ENCODE measurements at places on chromosomes 5 and 9.
A peak's percentile ranks its signal among the peaks of the same experiment; 100 is the strongest.

DNA sequence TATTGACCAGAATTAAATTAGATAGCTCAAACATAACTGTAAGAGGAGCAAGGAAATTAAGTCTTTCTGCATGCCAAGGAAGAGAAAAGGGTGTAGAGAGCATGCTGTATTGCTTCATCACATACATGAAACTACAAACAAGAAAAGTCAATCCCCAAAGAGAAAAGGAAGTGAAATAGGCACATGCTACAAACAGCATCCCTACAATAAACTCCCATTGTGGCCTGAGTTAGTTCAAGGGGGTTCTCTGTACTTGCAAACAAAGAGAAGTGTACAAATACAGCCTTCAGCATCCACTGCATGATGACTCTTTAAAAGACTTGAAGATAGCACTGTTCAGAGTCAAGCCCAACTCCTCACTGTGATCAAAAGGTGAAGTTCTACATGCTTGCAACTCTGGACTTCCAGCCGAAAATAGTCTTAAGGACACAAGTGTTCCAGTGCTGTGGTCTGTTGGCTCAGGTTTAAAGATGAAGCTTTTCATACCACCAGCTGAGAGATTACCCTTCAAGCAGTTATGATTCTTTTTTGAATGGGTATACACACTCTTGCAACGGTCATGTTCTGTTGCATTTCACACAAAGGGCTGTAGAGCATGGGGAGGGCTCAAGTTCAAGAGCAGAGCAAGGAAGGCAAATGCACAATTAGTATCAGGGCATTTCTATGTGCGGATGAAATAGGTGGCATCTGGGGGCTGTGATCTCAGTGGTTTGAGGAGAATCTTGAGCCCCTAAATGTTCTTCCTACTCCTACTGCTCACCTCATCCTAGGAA, 534.5 kb downstream of the EBF1 start:
- DNase-seq, result no peak

DNA sequence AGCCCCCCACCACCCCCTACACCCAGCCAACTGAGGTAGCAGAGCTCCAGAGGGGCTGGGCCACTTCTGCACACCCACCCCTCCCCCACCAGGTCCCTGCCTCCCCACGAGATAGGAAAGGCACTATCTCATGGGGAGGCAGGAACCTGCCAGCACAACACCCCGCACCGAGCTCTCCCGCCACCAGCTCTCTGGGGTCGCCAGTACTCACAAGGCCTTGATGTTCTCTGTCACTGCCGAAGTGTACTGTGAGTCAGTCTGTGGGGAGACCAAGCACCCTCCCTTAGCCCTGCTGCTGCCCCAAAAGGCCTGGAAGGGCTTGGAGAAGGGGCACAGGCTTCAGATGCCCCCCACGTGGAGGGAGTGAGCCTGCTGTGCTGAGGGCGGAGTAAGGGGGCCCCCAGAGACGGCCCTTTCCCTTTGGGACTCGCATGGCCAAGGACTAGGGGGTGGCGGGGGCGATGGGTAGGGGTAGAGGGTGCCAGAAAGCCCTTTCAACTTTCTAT, 5.9 kb downstream of the MGAT4B start:
- no peak for DNase-seq

DNA sequence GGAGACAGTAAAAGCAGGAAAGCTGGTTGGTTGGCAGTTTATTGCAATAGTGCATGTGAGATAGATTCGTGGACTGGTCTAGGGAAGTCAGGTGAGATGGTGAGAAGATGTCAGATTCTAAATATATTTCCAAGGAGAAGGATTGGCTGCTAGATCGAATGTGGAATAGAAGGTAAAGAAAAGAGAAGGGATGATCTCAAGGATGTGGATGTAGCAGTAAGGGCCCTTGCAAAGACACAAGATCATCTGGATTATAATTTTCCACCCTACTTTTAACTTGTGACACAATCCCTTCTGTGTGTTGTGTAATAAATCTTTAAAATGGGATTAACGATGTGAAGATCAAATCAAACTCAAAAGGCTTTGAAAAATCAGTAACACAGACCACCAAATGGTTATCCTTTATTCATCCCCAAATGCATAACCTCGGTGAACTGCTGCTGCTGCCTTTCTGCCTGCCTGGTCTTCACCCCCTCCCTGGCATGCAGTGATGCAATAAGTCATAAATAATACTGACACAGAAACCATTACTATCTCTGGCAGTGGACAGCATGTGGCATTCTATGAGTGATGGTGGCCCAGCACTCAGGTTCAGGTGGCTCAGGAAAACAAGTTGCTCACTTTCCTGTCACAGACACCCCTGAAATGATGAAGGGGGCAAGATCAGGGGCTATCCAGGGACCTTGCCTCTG, 178.4 kb downstream of the FAM114A2 start:
- DNase-seq, result no peak

- DNase-seq, result no peak
Measured at GRCh38 chr9:2785060-2785950, 58.6 kb downstream of the PUM3 start.

- DNase-seq, result no peak
Measured at GRCh38 chr9:6552498-6553121, 92.9 kb downstream of the GLDC start.

- no peak for DNase-seq
Measured at GRCh38 chr9:88464851-88465250, 70.1 kb upstream of the NXNL2 start.

GRCh38 chr5:148002451-148002850, 61.3 kb upstream of the SPINK5 start:
- no peak for DNase-seq

- DNase-seq, result no peak
Measured at GRCh38 chr5:4319478-4320128, 724.0 kb downstream of the IRX1 start.

GRCh38 chr9:105413525-105413924, 34.3 kb upstream of the FSD1L start:
- DNase-seq, result peak; percentile 62

- DNase-seq, result no peak
Measured at GRCh38 chr5:58499231-58499630, 8.0 kb downstream of the GAPT start.

- DNase-seq, result no peak
Measured at GRCh38 chr5:59919484-59919883, 26.0 kb upstream of the PDE4D start.
